ENCODE measurements at places on chromosomes 2 and 18. TPM values are rescaled to one million over a fixed set of nuclear protein-coding genes. Genes with fewer than 3 reads are reported as not detected.

The TXNDC9 gene
- total RNA-seq: 15.1 TPM

The ALPG gene
- total RNA-seq: not detected

DNA sequence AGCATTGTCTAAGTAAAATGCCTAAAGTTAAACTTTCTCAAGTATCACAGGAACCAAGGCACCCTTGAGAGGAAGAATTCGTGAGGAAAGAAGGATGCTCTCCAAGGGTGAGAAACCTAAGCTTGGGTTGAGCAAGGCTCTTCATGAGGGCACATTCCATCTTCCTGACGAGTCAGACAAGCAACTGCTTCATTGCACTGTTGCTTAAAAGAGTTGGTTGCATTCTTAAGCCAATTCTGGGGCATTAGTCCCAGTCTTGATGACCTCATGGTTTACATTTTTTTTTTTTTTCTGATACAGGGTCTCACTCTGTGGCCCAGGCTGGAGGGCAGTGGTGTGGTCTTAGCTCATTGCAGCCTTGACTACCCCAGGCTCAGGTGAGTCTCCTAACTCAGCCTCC lies 237.5 kb downstream of the ACTR3 start:
- no peak for DNase-seq

GRCh38 chr18:13120983-13121441 lies 97.5 kb upstream of the LDLRAD4 start:
- no peak for DNase-seq

DNA sequence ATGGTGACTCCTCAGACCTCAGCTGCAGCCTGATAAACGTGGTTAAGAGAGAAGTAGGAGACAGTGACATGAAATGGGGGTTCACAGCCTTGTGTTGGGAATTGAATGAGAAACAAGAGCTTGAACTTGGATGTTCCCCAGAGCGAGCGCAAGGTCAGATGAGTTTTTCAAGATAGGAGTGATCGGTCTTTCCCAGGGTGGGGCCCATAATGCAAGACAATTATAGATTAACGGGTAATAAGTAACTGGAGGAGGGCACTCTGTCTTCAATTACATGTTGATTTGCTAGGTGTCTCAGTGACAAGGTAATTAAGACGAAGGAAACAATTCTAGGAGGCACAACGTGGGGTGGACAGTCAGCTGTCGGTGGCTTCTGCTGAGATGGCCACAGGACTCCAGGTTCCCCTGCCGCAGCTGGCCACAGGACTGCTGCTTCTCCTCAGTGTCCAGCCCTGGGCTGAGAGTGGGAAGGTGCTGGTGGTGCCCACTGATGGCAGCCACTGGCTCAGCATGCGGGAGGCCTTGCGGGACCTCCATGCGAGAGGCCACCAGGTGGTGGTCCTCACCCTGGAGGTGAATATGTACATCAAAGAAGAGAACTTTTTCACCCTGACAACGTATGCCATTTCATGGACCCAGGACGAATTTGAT lies at the start of gene UGT1A5:
TSS of gene UGT1A5 (plus strand) at position 297 of the 651 bp plus-strand sequence. CDS start at position 382, 85 bp downstream.
- no peak for DNase-seq

GRCh38 chr2:77086051-77086450 lies 436.1 kb downstream of the LRRTM4 start:
- no peak for DNase-seq
